LHCN-M2 (cell line): ENCODE measurements at places on chromosomes 2 and 18.
A peak's percentile ranks its signal among the peaks of the same experiment; 100 is the strongest.

DNA sequence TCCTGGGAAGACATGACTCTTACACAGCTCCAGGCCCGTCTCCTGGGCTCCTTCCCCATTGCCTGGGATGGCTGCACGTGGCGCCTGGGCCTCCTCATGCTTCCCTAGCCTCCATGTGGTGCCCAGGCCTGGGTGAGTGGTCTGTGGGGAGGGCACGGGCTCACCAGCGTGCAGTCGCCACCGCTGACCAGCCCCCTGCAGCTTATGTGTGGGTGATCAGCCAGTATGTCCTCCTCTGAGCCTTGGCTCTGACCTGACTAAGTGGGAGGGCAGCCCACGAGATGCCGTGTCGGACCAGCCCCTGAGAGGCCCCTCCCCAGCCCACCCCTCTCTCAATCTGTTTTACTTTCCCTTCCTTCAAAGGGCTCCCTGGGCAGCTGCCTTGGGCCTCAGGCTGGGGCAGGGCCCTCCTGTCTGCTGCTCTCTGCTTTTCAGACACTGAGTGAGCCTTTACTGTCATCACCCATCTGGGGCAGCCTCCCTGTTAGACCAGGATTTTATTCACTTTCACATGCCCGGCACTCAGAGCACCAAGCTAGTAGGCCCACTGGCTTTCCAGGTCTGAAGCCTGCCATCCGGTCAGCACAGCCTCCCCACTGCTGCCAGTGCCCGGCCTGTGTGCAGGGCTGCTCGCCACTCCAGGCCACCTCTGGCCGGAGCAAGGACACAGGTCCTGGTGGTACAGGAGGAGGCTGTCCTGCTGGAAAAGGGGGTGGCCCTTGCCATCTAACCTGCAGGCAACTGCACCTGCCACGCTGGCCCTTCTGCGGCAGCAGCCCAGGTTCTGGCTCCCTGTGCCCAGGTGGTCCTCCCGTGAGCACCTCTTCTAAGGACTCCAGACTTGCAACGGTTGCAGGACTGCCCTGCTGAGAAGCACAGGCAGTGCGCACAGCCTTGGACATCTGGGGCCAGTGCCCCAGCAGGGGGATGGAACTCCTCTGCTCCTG is 84.9 kb upstream of the HPCAL1 start:
- no peak for DNase-seq

GRCh38 chr18:79579807-79580497 is 99.7 kb upstream of the CTDP1 start:
- DNase-seq = no peak

- DNase-seq = no peak
Observed at GRCh38 chr2:109222825-109223471, 93.9 kb downstream of the SH3RF3 start.

- peak; percentile 64 for DNase-seq
Observed at GRCh38 chr2:121596221-121597080, 52.8 kb downstream of the CLASP1 start.
